ENCODE measurements at places on chromosomes 11 and 22.
A peak's percentile ranks its signal among the peaks of the same experiment; 100 is the strongest.

- no peak for DNase-seq
Measured at GRCh38 chr11:99884750-99885149, 802.3 kb upstream of the ARHGAP42 start.

GRCh38 chr11:47132490-47132889 lies 44.2 kb downstream of the ARFGAP2 start:
- DNase-seq = no peak

DNA sequence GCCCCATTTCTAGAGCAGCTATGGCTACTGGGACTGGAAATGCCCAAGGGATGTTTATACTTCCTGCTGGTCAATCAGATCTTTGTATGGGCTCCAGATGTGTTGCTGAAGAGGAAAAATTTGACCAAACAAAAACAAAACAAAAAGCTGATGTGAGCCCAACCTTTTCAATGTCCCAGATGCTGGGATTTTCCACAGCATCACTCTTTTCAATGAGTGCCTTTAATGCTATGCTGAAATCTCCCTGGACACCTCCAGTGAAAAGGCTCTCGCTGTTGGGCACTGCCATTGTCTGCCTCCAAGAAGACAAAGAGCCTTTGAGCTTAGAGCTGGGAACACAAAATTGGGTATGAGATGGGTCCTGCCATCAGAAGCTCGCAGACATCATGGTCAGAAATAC lies 671.9 kb downstream of the NTM start:
- DNase-seq = no peak

DNA sequence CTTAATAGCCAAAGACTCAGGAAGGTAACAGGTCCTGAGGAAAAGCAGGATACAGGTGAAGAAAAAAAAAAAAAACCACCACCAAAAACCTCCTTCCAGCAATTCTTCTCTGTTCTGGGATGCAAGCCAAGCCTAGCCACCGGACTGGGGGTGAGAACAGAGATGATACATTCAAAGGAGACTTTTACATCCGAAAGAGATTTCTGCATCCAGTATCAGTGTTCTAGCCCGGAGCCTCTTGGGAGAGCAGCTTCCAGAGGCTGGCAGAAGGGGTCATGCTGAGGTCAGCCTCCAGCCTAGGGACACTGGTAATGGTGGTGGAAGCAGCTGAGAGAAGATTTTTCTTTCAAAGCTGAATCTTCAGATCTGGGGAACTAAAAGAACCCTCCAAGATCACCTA lies 76.2 kb downstream of the KCNC1 start:
- peak; percentile 20 for DNase-seq

DNA sequence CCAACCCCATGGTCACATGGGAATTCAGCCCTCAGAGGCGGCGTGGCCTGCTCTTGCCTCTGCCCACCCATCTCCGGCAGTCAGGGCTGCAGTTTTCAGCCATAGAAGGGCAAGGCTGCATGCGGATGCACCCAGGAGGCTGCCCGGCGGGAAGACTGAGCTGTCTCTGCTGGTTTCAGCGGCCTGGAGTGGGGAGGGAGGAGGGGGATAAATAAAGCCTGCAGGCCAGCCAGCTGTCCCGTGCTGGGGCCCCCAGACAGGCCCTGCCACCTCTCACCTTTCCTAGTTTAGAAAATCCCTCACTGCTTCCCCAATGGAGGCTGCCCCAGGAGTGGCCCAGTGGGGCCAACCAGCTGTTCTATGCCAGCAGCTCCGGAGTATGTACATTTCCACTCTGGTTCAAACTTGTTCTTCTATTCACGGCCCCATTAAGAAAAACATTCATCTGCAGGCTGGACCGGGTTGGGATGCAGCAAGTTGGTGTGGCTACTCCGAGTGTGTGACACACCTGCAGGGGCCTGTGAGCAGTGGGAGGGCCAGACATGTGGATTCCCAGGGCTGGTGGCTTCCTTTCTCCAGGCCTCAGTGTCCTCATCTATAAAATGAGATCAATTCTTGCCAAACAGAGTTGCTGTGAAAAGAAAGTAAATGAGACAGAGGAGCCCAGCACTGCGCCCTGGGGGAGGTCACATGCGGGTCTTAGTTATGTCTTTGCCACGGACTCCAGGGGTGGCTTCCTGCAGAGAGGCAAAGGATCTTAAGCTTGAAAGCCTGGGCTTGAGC lies 5.0 kb downstream of the MICALL1 start:
- DNase-seq = no peak

- DNase-seq = no peak
Measured at GRCh38 chr11:64861227-64861975, 16.9 kb upstream of the CDC42BPG start.

DNA sequence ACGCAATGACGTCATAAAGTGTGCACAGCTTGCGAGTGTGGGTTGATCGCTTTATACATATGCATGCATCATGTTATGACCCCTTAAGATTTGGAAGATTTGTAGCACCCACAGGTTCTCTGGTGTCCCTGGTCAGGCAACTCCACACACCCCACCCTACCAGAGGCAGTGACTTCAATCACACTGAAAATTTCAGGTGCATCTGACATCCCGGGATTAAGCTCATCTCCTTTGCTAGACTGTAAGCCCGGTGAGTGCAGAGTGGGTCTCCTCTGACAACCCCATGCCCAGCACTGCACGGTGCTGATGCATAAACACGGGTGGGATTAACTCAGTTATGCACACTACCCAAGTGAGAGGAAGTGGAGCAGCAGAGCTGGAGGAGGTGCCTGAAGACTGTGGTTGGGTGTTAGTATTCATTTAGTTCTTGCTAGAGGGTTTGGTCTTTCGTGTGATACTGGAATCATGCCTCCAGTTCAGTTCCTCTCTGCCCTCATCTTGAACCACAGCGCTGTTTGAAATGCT lies 6.5 kb downstream of the ARSA start:
- no peak for DNase-seq

DNA sequence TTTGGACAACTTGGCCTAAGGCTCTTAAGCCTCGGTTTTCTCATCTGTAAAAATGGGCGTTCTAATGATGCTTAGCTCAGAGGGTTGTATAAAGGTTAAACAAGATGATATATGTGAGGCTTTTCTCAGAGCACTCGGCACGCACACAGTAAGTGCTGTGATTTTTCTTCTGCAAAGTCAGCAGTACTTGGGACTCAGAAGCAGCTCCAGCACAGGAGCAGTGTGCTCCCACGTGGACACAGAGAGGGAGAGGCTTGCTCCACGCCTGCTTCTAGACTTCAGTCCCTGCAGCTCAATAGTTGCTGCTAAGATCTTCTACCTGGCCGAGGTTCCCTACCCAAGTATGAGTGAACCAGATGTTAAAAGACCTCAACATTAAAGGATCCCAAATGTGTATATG lies 39.9 kb upstream of the PHF21A start:
- no peak for DNase-seq

DNA sequence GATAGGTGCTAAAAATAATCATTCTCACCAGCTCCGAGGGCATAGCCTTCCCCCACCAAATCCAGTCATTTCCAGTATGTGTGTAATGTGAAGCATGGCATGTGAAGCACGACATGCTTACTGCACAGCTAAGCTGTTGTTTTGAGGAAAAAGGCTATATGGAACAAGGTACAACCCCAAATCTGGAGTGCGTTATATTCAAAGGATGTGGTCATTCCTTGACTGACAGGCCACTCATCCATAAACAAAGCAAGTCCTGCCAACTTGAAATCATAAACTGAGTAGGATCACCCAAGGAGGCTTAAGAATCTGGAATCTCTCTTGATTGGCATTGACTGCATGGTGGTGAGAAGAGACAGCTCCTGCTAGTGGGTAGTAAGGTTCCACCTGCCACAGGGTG lies 3.7 kb downstream of the MAP6 start:
- DNase-seq = no peak

DNA sequence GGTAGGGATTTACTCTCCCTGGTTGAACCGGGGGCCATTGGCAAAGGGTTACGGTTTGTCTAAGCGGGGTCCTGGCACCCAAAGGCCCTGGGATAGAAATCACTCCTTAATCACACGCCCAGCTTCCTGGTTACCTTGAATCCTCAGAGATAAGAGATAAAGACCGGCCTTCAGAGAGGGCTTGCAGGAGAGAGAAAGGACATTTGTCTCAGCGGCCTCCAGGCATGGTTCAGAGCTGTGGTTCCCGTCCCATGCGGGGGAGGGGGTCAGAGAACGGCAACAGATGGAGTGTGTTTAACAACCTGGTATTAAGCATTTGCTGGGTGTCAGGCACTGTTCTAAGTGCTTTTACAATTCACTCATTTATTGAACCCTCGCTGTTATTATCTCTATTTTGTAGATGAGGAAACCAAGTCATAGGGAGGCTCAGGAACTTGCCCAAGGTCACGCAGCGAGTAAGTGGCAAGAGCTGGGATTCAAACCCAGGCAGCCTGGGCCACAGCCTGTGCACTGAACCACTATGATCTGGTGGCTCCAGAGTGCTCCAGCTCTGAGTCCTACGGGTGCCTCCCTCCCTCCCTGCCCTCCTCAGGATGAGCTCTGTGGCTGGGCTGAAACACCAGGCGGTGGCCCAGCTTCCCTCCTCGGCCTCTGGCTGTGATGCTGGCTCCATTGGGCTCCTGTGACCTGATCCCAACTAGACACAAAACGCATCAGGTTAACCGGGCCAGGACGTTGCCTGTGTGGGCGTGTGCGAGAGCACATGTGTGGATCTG lies 18.6 kb downstream of the LRRC10B start:
- no peak for DNase-seq

DNA sequence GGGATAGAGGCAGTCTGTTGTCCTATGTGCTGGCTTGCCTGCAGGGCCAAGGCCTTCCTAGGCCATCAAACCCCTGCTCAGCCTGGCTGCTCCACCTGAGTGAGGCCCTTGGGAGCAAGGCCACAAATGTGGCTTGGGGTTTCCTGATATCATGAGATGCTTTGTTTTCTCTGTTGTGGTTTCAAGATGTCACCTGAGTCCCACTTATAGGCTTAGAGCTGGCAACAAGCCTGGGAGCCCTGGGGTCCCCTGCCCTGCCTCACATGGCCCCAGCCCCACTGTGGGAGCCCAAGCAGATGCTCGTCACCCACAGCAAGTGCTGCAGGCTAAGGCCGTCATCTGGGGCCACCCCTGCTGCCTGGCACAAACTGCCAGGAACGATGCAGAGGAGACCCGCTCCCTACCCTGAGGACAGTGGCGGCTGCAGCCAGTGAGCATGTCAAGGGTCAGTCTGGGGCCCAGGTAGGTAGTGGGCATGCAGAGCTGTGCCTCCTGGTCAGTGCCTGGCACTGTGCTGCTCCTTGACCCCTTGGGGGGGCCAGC lies 75.4 kb upstream of the KCNQ1OT1 start:
- no peak for DNase-seq

GRCh38 chr11:69491071-69492031 lies 9.9 kb downstream of the LINC01488 start:
- DNase-seq = no peak

GRCh38 chr11:6194065-6194581 lies 4.9 kb upstream of the OR52W1 start:
- no peak for DNase-seq
